Large intestine (tissue), 12 donors: ENCODE measurements at places on chromosomes 6 and 20. TPM values are rescaled to one million over a fixed set of nuclear protein-coding genes. Genes with fewer than 3 reads are reported as not detected.

The ELOVL4 gene
- 3.3 TPM for polyA plus RNA-seq

The ZNF334 gene
- polyA plus RNA-seq = 29.6 TPM

GRCh38 chr20:16615199-16615598, 42.0 kb upstream of the KIF16B start:
- peaks cover 9% of the 10 kb centered on the region for H3K4me1 ChIP-seq
- no peaks in the 10 kb centered on the region for H3K36me3 ChIP-seq
- peak; percentile 36 for DNase-seq

DNA sequence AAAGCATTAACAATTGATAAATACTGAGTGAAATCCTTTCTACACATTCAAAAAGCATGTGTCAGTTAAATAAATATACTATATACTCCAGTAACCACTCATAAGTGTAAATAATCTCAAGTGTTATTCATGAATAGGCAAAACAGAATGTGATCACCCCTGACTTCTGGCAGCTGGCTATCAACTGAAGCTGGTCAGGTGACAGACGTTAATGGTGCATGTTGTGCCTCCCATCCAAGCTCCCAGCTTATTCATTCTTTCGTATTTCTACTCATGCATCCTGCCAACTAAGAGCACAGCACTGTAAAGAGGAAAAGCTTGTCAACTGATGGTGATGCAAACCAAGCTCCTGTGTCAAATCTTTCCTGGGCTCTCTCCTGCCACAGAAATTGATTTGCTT, 7.7 kb downstream of the PSMB1 start:
- DNase-seq = no peak
- H3K27ac ChIP-seq = no peak overlapping the region
- no peaks in the 10 kb centered on the region for H3K27me3 ChIP-seq
- H3K4me1 ChIP-seq = no peaks in the 10 kb centered on the region
- no peak overlapping the region for H3K4me3 ChIP-seq

- no peak for DNase-seq
- no peaks in the 10 kb centered on the region for H3K4me1 ChIP-seq
- no peaks in the 10 kb centered on the region for H3K36me3 ChIP-seq
- no peak overlapping the region for H3K4me3 ChIP-seq
- peaks cover 2% of the 10 kb centered on the region for H3K27me3 ChIP-seq
Observed at GRCh38 chr6:39387785-39388184, 65.3 kb upstream of the KCNK16 start.
